ENCODE measurements at places on chromosomes 7 and 10.
A peak's percentile ranks its signal among the peaks of the same experiment; 100 is the strongest.

GRCh38 chr7:35657125-35657524, 37.8 kb downstream of the HERPUD2 start:
- peak; percentile 17 for DNase-seq

- DNase-seq: peak; percentile 28
Measured at GRCh38 chr10:124917428-124918190, 24.3 kb upstream of the ZRANB1 start.

DNA sequence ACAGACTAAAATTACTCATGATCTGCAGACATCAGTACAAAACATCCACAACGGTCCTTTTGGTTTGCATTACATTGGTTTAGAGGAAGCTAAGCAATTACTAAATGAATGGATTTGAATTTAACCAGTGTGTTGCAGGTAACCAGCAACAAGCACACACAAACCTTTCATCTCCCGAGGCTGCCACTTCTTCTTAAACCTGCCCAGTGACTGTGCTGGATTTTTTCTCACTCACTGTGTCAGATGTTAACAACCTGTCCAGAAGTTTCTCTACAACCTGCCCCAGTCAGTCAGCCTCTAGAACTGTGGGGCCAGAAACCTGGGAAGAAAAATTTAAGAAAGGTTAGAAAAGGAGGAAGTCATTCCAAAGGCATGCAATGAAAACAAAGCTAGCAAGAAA, 2.4 kb upstream of the MEOX2 start:
- no peak for DNase-seq

- DNase-seq: no peak
Measured at GRCh38 chr10:8830876-8831275, 776.4 kb downstream of the GATA3 start.

- no peak for DNase-seq
Measured at GRCh38 chr10:89388806-89389205, 3.6 kb upstream of the IFIT1 start.

- peak; percentile 73 for DNase-seq
Measured at GRCh38 chr7:37365405-37365804, 83.3 kb downstream of the ELMO1 start.

DNA sequence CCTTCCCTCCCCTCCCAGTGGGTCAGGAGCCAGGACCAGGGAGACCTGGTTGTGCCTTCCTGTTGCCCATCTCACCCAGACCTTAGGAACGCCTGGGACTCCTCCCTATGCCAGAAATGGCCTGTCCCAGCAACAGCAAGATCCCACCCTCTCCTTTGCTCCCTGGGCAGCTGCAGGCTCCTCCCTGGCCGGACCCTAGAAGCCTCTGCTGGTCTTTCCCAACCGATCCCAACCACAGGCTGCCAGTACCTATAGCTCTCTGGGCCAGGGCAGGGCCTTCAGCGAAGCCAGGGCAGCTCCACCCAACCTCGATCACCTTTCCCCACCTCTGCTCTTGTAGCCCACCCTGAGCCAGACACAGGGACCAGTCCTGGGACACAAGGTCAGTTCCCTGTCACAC, 21.9 kb downstream of the LDB3 start:
- DNase-seq: no peak

DNA sequence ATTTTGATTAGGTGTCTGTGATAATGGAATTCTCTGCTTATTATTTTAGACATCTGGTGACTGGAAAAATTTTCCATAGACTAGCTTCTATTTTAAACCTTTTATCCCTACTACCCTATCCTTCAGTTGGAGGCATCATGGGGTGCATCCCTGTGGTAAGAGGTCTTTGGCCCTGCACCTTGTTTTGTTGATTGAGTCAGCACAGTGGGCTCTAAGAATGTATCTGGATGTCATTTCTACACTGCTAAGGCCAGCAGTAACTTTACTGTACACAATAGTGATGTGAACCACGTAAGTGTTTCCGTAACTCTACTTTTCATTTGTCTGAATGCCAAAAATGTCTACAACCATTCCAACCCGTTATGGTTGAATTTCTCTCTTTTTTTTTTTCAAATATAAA, 75.6 kb downstream of the ADAM22 start:
- DNase-seq: no peak

DNA sequence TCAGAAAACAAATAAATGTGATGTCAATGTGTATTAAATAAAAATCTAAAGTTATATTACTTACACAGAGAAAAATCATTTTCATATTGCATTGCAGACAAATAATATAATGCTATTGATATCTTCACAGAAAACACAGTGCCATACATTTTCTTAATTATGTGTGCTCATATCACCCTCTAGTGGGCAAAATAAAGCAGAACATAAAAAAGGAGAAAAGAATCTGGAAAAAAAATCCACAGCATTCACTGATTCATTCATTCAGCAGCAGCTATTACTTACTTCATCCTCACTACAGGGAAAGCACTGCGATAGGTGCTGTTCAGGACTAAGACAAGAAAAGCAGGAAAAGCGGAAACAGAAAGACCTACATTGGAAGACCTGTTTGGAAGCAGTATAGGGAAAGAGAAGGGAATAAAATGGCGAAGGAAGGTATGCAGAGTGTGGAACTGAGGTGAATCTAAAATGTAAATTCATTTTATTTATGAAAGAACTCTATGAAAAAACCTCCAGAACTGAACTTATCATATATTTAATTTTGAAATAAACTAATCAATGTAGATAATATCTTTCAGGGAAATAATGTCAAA, 73.2 kb downstream of the POT1 start:
- DNase-seq: peak; percentile 13

DNA sequence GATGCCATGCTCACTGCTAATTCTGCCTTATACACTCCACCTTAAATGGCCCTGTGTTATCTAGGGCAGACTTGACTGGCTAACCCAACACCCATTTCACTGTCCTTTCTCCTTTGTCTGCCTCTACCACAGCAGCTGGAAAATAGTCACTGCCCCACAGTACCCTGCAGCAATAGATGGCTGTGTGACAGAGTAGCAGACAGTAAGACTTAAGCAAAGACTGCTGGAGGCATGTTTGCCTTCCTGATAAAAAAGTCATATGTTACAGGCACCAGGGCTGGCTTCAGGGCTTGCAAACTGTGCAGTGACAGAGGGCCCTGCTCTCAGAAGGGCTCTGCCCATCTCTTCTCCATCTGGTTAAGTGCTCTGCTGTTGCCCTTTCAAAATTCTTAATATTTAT, 332.6 kb upstream of the GHITM start:
- no peak for DNase-seq

DNA sequence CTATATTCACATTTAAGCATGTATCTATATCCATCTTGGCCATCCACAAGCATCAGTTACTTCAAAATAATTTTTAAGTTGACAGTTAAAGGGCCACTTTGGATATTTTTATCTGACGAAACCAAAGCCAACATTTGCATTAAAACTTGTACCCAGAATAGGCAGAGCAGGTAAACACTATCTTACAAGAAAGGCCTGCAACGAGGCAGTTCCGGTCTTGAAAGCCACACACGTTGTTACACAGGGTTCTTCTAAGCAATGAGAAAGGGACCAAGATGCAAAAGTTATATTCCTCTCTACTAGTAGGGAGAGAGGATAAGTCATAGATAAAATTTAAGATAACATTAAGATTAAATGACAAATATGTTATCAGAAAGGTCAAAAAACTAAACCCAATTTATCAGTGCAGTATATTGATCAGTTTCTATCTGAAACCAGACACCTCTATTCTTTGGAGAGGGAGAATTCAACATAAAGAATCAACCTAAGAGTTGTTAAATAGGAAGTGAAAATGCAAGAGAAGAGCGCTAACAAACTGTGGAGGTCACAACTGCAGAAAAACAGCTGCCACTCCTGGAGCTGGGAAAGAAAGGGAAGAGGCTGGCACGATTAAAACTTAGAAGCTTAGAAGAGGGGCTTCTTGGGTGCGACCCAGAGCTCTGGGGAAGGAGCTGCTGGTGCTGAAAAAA, 701.3 kb downstream of the TNS3 start:
- DNase-seq: no peak

DNA sequence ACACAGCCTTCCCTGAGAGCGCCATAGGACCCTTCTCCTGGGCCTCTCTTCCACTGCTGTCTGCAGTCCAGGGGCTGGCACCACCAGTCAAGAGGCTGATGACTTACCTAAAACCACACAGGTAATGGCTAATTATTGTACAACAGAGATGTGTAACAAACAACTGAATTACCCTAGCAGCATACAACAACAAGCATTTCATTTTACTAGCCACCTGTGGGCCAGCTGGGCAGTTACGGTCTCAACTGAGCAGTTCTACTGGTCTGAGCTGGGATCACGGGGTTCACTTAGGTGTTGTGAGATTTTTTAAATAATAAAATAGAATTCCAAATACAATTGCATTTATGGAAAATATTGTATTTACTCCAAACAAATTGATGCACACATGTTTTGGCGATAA, 431.9 kb downstream of the TNS3 start:
- no peak for DNase-seq

GRCh38 chr7:140640727-140641523, at the start of gene DENND2A:
Gene DENND2A (minus strand): TSS chr7:140640813. CDS start chr7:140602397, 38,416 bp downstream.
- DNase-seq: no peak

- DNase-seq: no peak
Measured at GRCh38 chr10:102951316-102951715, 33.2 kb downstream of the CNNM2 start.

DNA sequence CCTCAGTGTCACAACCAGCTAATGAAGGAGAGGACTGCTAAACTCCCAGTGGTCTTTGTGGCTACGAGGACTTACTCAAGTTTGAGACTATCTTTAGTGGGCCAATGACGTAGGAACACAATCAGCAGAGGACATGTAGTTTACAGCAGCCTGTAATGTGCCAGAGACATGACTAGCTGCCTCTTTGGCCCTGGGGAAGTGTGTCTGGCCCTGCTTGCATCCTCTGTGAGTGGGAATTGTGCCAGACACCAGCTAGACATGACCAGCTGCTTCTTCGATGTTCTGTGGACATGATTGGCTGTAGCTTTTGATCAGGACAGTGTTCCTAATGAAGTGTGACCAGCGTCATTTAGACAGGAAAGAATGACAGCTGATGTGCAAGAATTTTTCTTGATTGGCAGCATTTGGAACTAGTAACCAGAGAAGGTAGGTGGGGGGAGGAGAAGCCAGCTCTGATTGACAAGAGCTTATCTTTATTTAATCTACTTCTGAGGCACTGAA, 141.7 kb downstream of the AUTS2 start:
- DNase-seq: no peak

- DNase-seq: no peak
Measured at GRCh38 chr10:131231965-131232541, 79.5 kb downstream of the TCERG1L start.

DNA sequence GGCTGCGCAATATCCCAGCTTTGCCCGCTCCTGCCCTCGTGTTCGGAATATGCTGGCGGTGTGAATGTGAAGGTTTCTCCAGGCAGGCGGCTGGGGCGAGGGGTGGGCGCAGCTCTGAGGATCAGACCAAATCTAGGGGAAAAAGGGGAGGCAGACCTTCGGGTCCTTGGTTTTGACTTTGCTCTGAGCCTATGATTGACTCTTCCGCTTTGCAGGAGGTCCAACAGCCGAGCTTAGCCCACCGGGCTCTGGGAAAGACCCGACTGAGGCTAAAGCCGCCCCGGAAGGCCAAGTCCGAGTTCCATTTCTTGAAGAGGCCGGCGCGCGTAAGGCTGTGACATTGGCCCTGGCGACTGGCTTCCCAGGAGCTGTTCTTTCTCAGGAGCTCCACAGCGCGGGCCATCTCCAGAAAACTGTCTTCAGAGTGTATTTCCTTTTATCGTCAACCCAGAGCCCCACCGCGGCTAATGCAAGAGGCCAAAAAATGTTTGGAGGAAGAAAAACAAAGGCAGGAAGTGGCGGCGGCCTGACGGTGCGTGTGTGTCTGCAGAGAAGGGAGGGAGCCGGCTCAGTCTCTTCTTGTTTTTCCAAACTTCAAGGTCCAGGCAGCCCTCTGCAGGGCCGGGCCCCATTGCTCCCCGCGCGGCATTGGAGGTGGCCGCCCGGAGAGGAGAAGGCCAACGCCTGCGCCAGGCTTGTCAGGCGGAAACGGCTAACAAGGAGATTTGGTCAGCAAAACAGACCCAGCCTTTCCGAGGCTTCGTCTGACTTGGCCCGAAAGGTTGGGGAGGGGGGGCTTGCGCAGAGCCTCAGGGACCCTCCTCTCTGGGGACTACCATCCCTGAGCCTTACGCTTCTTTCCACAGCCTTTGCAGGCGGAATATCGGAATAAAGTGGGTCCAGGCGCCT, 3.6 kb upstream of the HOXA11 start:
- no peak for DNase-seq

- DNase-seq: no peak
Measured at GRCh38 chr7:132317701-132318351, 258.4 kb downstream of the PLXNA4 start.

DNA sequence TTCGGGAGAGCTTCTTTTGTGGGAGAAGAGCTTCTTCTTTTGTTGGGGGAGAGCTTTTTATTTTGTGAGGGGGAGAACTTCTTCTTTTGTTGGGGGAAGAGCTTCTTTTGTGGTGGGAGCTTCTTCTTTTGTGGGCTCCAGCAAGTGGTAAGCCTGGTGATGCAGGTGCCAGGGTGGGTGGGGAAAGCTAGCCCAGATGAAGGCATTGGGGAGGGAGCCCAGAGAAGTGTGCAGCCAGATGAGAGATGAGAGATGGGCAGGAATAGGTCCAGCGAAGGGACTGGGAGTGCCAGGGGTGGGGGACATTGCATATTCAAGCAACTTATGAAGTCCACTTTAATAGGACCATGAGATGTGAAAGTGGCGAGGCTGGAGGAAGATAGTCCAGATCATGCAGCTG, 9.7 kb downstream of the ADRA2A start:
- no peak for DNase-seq

- no peak for DNase-seq
Measured at GRCh38 chr7:55061726-55062499, 43.1 kb downstream of the EGFR start.

GRCh38 chr7:99380032-99380822, 5.7 kb downstream of the ARPC1B start:
- peak; percentile 71 for DNase-seq

DNA sequence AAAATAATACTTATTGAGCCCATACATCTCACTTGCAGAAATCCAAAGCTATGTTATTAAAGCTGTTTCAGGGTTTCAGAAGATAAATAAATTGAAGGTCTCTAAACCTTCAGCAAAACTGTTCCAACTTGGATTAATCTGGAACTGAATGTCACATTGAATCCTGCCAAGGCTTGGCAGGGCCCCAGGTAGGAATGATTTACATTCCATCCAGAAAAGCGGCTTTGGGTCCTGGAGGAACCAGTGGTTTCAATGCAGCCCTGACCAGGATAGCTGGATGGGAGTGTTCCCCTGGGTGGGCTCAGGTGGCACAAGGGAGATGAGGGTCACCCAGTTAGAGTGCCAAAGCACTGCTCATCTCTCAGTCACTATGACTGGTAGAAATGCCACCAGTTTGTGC, 37.0 kb upstream of the TMEM72 start:
- DNase-seq: no peak

DNA sequence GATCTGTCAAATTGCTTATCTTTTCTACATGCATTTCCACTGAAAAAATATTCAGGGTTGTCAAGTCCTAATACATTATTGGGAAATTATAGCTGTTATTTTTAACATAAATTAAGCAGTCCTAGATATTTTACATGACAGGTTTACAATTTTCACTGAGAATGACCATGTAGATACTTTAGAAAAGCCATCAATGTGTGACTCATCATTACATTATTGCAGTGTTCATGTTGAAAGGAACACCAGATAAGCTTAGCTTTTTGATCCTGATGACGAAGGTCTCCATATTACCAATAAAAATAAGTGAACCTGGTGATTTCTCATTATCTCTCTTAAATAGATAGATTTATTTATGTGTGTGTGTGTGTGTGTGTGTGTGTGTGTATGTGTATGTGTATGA, 529.5 kb upstream of the PCDH15 start:
- no peak for DNase-seq

GRCh38 chr7:39621784-39622411, 1.5 kb upstream of the RALA start:
- no peak for DNase-seq

GRCh38 chr7:47594406-47594805, 12.5 kb upstream of the TNS3 start:
- DNase-seq: no peak

Data from activated CD4-positive, alpha-beta T cell treated with anti-CD3 and anti-CD28 coated beads, Interleukin-2, Interleukin-6, amounts not matched to agents 100 ng/mL and 50 ng/mL, durations not matched to agents 16 hours and 8 hours (primary cell).